GM12891 (cell line): ENCODE measurements at places on chromosomes 16 and 17.

- DNase-seq: no peak
These were observed 208.0 kb upstream of the TNRC6C start for GRCh38 chr17:77750427-77751043.

DNA sequence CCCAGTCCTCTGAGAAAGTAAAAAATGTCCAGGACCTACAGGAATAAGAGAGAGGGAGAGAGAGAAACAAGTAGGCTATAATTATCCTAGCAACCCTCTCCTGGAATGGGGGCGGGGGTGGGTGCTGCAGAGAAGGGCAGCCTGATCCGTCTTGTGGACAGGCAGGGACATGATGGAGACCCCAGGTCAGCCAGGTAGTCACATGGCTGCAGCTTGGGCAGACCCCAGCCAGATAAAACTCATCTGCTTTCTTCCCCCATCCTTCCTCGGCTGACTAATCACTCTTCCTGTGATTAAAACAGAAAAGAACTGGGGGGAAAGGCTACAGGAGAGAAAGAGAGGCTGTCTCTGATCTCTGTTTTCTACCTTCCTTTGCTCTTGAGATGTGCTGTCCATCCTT is 32.6 kb downstream of the COPZ2 start:
- no peak for DNase-seq

- DNase-seq: no peak
These were observed 4.7 kb upstream of the CMTM2 start for GRCh38 chr16:66574531-66574930.

GRCh38 chr16:10635365-10636021 is 55.1 kb upstream of the EMP2 start:
- no peak for DNase-seq

DNA sequence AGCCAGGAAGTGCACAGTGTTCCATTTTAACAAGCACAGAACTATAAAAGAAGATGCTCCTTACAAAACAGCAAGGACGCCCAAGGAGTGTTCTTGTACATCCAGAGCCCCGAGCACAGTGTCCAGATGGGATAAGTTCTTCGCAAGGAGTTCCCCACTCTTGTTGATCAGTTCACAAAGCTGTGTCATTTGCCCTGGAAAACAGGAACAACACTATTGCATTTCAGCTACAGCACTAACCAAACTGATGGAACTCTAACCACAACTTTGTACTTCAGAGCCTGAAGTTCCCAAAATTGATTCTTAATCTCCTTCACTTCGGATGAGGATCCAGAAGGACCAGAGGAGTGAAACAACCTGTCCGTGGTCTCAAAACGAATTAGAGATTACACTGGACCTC is 5.1 kb downstream of the COPS3 start:
- DNase-seq: no peak

GRCh38 chr17:49523706-49524472 is 28.8 kb downstream of the NGFR start:
- peak; percentile 26 for DNase-seq

DNA sequence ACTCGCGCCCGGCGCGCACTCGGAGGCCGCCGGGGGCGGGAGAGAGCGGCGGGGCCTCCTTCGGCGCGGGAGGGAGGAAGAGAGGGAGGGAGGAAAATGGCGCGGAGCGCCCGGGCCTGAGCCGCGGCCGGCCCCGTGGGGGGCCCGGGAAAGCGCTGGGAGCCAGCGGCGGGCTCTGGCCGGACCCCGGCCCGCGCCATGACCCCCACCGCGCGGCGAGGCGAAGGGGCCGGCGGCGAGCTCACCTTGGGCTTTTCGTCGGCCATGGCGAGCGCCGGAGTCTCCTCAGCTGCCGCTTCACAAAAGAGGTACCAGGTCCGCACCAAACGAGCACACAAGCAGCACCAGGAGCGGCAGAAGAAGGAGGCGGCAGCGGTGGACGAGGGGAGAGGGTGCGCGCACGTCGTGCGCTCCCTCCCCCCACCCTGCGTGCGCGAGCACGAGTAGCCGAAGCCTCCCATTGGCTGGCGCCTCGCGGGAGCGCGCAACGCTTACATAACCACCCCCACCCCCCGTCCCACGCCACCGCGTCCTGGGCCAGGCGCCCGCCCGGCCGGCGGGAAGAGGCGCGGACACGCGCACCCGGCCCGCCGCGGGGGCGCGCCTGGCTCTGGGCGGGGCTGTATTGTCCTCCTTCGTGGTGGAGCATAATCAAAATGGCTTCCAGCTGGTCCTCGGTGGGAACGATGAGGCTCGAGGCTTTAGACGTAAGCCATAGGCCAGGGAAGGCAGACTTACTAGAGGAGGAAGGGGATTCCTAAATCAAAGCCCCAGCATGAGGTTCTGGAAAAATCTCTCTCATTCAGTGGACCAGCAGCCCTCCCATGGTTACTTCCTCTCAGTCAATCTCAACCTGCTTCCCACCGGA is at the start of gene SUMO2:
Gene SUMO2, minus strand, starts transcription at position 391 of the 868 bp plus-strand sequence. Its CDS starts 125 bp downstream, at position 266.
- DNase-seq: peak; percentile 96

GRCh38 chr17:31318298-31318801 is 3.1 kb downstream of the EVI2A start:
- no peak for DNase-seq

- DNase-seq: no peak
These were observed 30.6 kb upstream of the ENDOV start for GRCh38 chr17:80384078-80384960.

DNA sequence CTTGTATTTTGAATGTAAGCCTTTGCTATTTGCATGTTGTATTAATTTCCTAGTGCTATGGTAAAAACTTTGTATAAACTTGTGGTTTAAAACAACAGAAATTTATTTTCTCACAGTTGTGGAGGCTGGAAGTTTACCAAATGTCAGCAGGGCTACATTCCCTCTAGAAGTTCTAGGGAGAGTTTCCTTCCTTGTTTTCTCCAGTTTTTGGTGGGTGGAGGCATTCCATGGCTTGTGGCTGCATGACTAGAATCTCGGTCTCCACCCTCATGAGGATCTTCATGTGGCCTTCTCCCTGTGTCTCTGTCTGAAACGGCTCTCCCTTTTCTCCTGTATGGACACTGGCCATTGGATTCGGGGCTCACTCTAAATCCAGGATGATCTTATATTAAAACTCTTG is 482.2 kb upstream of the GOT2 start:
- no peak for DNase-seq

DNA sequence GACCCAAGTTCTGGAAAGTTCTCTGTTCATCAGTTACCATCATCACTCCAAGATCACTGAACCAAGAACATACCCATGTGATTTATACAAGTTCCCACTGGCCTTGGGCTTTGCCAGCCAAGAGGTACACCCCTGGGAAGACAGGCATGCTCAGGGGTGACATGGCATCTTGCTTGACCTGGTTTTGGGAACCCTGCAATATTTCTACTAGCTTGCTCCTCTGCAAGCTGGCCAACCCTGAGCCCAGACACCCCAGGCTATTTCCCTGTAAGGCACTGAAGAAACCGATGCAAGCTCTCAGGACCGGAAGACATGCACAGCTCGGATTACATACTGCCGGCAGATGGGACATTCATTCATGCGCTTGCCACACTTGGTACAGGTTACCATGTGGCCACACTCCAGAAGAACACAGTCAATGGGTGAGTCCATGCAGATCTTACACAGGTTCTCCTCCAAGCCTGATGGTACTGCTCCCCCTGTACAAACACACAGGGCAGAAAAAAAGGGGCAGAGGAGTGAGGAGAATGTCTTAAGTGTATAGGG is 31.4 kb downstream of the LIG3 start:
- no peak for DNase-seq

DNA sequence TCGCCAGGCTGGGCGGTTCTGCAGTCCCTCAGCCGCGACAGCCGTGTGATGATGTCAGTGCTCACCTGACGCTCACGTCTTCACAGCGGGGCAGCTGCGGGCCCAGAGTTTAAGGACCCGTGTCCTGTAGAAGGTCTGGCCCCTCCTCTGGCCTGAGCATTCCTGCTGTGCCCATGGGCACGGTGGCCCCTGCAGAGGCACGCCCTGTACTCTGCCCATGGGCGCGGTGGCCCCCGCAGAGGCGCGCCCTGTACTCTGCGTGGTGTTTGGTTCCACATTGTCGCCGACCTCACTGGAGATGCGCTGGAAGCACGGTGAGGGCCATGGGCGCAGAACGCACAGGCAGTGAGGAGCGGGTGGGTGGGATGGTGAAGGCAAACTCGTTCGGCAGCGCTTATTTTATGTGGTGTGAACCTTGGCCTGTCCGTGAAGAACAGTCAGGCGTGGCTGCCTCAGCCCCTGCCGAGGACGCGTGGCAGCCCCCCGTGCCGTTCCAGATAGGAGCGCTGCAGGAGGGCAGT is 122.0 kb downstream of the BANP start:
- no peak for DNase-seq

GRCh38 chr17:45279898-45280297 is 18.0 kb upstream of the SPATA32 start:
- DNase-seq: no peak
